ENCODE measurements at places on chromosomes 11 and 22. TPM values are rescaled to one million over a fixed set of nuclear protein-coding genes. Genes with fewer than 3 reads are reported as not detected.

DNA sequence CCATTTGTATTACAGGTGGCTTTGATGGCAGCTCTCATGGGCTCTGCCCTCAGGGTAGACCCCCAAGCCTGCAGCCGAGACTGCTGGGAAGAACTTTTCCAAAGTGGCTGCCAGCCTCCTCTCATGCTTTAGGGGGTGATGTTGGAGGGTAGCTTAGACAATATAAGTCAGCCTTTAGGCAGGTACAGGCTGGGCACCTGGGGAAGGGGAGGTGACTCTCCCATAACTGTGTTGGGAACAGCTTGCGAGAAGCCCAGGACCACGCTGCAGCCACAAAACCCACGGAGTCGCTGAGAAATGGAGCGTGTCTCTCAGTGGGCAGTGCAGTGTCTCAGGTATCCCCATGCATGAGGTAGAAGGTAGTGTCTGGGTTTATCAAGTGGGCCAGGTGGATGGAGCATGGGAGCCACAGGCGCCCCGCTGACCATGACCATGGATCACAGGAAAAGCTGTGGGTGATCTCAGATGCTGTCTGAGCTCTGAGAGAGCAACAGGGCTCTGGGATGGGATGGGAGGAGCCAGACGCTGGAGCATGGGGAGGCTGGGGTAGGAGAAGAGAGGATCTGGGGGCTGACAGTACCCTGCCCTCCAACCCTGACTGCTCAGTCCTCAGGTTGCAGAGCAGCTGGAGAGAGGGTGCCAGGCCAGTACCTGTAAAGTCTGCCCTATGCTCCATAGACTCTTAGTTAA, 115.2 kb downstream of the FEZ1 start:
- DNase-seq = no peak

GRCh38 chr22:22684580-22685561, 40.5 kb downstream of the GGTLC2 start:
- DNase-seq = no peak

- no peak for DNase-seq
These were observed 25.5 kb upstream of the AMPD3 start for GRCh38 chr11:10429526-10429925.

DNA sequence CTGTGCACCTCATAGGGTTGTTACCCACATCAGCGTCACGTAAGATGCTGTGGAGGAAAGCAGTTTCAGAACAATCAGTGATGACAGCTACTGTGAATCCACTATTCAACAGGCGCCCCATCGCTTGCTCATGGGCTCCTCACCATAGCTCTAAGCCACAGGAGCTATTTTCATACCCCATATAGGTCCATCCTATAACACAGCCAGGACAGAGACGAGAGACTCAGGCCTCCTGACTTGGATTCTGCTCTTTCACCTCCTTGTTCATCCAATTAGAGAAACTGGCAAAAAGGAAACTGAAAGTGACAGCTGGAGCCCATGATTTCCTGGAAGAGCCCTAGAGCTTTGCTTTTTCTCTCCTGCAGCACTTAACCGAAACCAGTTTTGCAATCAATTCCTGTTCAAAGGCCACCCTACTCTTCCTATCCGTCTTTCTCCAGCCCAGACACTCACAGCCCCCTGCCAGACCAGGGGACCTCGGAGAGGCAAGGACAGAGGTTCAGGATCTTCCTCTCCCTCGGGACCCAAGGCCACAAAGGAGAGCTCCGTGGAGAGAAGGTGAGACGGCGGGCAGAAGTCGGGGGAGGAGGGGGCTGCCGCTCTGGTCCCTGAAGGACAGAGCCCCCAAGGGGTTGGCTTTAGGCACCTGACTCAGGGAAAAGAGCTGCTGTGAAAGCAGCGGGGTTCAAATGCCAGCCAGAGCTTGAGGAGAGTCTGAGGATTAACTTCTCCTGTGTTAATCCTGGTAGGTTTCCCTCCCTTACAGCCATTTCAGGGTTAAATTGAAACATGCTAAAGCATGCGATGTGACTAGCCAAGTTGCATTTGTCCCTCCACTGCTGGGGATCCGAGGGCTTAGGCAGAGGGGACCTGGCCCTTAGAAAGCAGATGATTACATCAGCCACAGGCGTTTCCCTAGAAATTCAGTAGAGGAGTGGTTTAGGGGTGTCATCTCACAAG, at the start of gene APOL6:
Gene APOL6 (plus strand): TSS at position 381 of the 960 bp plus-strand sequence. CDS start 7,980 bp downstream, outside the sequence.
- DNase-seq = peak; percentile 31

DNA sequence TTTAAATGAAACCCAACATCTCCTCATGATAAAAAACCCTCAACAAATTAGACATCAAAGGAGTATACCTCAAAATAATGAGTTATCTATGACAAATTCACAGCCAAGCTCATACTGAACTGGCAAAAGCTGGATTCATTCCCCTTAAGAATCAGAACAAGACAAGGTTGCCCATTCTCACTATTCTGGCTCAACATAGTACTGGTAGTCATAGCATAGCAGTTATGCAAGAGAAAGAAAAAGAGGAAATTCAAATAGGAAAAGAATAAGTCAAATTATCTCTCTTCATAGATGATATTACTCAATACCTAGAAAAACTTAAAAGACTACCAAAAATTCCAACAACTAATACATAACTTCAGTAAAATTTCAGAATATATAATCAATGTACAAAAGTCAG, 29.4 kb upstream of the XKR3 start:
- DNase-seq = no peak

GRCh38 chr22:19398206-19398605, 33.3 kb downstream of the HIRA start:
- no peak for DNase-seq

DNA sequence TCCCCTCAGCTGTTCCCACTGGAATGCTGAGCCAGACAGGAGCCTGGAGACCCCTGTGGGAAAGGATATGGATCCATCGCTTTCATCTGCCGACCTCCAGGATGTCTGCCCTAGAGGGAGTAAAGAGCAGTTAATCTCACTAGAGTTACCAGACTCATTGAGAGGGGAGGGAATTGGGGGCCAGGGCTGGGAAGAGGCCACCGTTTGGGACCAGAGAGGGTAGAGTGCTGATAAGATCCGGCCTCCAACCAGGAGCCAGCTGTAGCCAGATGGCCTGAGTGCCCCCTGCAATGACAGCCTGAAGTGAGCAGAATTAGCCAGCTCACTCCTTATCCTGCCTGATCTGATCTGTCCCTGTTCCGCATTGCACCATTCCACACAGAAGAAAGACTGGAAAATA, 3.7 kb upstream of the APLNR start:
- DNase-seq = no peak

CEND1 gene
- total RNA-seq = 2.1 TPM

PHLDA2 gene
- 2.9 TPM for total RNA-seq

IL17REL gene
- 0.20 TPM for total RNA-seq

CNGA4 gene
- total RNA-seq = not detected
